ENCODE measurements at places on chromosomes 6 and 20.
A peak's percentile ranks its signal among the peaks of the same experiment; 100 is the strongest.

DNA sequence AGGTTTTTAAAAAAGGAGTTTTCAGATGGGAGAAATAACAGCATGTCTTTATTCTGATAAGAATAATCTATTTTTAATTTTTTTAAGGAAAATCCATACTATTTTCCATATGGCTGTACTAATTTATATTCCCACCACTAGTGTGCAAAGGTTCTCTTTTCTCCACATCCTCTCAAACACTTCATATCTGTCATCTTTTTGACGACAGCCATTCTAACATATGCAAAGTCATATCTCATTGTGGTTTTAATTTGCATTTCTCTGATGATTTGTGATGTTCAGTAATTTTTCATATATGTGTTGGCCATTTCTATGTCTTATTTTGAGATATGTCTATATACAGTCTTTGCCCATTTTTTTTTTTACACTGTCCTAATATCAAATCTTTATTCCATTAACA, 280.6 kb upstream of the RUNX2 start:
- DNase-seq = no peak

DNA sequence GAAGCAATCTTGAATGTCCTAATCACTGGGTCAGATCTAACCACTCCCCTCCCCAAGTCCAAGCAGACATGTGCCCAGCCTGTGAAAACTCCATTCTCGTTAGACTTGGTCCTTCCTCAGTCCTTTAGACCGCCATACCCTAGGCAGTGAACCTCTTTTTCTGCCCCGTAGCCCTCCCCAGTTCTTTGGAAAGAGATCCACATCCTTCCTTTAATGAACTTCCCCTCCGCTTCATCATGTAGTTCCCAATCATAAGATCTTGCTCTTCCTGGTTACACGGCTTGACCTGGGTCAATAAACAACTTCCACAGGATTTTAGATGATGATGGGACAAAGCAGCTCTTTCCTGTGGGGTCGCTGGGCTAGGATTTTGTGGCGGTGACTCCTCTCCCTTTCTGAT, 9.6 kb downstream of the AHCY start:
- no peak for DNase-seq

DNA sequence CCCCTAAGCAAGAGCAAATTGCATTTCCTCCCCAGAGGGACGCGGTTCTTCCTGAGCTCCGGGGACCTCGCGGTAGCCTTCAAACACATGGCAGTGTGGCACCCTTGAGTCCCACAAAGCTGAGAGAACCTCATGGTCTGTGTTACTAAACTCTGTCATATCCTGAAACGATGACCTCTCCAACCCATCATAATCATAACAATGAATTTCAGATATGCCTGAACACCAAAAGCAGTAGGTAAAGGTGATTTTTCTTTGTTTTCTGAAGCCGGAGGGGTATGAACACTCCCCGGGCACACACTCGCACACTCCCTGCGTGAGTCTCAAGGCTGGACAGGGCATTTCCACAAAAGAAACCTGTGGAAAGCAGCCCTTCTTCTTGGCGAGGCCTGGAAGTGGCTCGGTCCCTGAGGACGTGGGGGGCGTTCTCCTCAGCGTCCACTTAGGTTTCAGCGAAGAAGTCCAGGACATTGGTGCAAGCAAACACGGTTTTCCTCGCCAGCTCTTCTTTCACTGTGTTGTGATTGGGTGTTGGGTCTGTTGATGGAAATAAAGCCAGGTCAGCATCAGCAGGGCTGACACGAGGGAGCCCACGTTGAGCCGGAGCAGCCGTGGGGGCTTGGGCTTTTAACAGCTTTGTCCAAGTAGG, 183.4 kb downstream of the ERMARD start:
- DNase-seq = no peak

- DNase-seq = no peak
These were observed 2.7 kb upstream of the ASXL1 start for GRCh38 chr20:32355417-32355841.

DNA sequence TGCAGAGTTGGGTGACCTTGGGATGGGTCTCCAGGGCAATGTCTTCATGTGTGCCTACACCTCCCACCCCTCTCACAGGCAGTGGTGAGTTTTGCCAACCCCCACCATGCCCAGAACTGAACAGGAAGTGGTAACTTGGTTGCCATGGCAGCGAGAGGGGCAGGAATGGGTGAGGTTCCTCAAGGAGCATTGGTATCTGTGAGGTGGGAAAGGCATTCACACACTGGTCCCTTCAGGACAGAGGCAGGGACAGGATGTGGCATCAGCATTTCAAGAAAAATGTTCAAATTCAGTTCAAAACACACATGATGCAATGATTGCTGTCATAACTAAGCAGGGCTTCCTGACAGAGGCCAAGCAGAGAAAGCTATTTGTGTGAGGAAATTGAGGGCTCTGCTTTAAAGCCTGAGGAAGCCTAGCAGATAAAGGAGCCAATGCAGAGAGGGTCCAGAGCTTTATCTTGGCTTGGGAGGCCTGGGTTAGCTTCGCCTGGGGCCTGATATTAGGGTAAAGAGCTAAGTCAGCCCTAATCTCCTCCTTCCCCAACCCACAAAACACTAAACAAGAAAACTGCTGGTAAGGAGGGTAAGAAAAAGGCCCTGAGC, 551 bp downstream of the TREML2 start:
- peak; percentile 27 for DNase-seq

DNA sequence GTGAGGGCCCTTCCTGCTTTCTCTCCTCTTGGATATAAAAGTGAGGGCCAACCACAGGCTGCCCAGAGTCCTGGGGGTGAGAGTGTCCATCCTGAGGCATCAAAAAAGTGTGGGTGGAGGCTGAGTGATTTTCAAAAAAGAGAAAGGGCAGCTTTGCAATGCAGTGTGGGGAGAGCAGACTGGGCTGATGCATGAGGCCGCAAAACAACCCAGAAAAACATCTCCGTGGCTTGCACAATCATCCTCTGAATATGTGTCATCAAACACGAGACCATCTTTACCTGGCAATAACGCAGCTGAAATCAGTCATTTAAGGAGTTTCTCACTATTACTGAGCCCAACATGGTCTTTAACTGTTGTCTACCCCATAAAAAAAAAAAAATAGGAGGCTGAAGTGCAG, 191.2 kb upstream of the SOX4 start:
- no peak for DNase-seq

GRCh38 chr20:59013031-59013951, 5.9 kb upstream of the TUBB1 start:
- DNase-seq = no peak

GRCh38 chr6:11556309-11556708, 18.8 kb downstream of the TMEM170B start:
- no peak for DNase-seq

DNA sequence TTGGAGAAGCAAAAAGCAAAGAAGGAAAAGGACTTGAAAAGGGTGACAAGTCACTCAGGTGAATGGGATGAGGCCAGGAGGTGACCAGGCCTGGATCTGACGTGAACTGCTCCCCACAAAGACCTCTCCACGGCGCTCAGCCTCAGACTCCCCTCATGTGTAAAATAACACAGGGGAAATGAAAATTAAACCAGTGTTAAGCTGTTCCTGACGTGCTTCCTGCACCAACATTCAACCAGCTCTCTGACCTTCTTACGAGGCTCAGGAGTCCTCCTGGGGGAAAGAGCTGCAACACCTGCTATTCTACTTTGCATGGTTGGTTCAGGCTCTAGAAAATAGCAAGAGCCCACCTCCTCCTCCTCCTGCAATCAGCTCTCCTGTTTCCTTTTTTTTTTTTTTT, 256.7 kb downstream of the ATXN1 start:
- DNase-seq = no peak

DNA sequence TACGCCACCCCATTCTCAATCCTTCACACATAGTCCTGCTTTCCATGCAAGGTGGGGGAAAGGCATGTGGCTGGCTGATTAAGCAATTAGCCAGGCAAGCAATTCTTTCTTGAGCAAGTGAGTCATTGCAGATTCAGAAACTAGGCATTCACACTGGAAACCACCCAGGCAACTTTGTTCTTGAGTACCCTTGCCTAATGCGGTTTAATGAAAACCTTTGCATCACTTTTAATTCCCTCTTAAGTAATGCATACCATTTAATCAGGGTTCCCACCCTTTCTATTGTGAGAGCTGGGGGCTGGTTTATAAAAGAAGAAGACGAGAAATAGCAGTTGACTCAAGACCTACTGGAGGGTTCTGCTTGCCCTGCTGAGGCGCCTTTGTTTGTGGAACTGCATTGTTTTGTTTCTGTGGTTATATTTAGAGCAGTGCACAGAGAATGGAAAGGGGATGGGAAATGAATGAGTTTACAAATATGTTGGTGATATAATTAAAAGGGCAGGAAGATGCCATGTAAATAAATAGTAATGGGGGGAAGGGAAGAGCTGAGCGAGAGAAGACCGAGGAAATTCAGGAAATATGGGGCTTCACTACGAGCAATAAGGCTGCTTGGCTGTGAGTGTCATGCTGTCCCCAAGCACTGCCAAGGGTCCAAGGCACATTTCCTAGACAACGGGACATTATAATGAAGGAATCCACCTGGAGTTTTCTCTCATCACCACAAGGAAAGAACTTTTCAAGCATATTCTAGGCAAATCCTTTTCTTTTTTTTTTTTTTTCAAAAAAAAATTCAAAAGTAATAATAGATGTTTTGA, 48.8 kb upstream of the TSHZ2 start:
- no peak for DNase-seq

GRCh38 chr6:38273325-38273724, 366.4 kb downstream of the BTBD9 start:
- DNase-seq = no peak

DNA sequence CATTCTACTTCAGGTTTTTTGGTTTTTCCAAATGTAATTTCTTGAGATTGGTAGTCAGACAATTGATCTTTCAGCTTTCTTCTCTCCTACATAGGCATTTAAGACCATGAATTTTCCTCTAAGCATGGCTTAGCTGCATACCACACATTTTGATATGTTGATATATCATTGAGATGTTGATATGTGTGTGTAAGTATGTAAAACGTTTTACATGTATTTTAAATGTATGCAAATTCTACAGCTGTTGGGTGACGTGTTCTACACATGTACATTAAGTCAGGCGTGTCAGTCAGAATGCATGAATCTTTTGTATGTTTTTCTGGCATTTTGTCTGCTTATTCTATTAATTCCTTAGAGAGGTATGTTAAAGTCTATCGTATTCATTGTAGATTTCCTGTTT, 228.2 kb downstream of the CDH26 start:
- DNase-seq = no peak

DNA sequence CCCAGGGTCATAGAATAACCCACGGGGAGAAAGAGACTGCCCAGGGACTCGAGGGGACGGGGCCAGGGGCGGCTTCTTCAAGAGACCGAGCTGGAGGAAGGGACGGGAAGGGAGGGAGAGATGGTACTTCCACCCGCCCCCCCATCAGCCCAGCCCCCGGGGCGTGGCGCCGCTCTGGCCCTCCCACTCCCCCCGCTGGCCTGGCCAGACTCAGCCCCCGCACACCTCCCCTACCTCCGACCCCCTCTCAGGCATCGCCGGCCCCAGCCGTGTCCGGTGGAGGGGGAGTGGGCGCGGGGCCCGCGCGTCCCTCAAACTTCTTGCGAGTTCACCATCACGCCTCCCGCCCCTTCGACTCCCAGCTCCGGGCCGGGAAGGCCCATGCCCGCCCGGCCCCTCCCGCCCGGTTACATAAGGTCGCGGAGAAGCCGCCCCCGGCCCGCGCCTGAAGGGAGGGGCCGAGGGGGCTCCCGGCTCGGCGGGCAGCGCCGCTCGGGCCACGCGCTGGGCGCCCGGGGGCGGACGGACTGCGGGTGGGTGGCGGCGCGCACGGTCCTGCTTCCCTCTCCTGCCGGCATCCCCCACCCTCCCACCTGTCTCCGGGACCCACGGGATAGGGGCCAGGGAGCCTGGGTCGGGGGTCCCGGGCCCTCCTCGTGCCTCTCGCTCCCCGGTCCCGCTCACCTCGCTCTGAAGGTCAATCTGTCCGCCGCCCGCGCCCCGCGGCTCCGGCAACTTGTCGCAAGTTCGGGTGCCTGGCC, 562 bp downstream of the TFEB start:
- peak; percentile 50 for DNase-seq

GRCh38 chr6:133610227-133610840, 278.6 kb upstream of the TCF21 start:
- DNase-seq = no peak

- DNase-seq = no peak
These were observed 99.9 kb downstream of the OTOR start for GRCh38 chr20:16848061-16848460.

GRCh38 chr6:41763470-41763869, 16.2 kb downstream of the FRS3 start:
- no peak for DNase-seq

GRCh38 chr20:48904566-48905296, 16.8 kb upstream of the ARFGEF2 start:
- peak; percentile 43 for DNase-seq

GRCh38 chr6:163745536-163746400, 331.2 kb downstream of the QKI start:
- DNase-seq = no peak

- no peak for DNase-seq
These were observed 29.7 kb downstream of the EIF2S2 start for GRCh38 chr20:34082232-34082887.

DNA sequence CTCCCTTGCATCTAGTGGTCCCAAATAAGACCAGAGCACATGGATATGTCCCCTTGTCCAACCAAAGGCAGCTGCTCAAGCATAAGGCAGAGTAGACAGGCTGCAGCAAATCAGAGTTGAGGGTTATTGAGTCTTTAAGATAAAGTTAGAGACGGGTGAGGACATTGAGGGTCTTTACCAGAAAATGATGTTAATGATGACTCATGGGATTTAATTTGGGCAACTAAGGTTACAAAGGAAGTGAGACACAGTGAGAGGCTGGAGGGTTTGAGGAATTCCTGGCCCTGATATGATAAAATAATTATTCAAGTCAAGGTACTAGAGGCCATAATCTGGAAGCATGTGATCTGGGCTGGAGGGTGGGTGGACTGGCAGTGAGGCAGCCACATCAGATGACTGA, 133.6 kb downstream of the ALDH8A1 start:
- DNase-seq = no peak

- no peak for DNase-seq
These were observed 74.0 kb upstream of the SNX9 start for GRCh38 chr6:157748839-157749571.

DNA sequence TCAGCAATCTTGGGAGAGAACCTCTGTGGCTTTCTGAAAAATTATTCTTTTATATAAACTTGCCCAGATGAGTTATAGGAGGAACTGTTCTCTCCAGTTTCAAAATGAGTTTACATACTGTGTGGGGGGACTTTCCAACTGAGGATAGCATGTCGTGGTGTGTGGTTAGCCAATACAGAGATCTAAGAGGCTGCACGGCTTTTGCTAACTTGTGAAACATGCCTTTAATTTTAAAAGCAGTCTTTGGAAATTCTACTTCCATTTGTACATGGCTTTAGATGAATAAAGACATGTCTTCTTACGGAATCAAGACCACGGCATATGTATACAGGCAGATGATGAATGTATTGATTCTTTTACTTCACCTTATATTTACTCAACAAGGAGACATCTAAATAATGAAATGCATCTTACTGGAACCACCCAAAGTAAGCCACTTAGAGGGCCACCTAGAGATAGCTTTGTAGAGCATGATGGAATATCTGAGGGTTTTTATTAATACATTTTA, 39.8 kb downstream of the HIVEP1 start:
- peak; percentile 20 for DNase-seq

GRCh38 chr6:25717866-25718740, 36.4 kb upstream of the SLC17A4 start:
- no peak for DNase-seq

Measured in activated CD8-positive, alpha-beta memory T cell treated with anti-CD3 and anti-CD28 coated beads for 4 hours (primary cell).